Spleen (tissue), 13 donors: ENCODE measurements at places on chromosomes 4 and X.

DNA sequence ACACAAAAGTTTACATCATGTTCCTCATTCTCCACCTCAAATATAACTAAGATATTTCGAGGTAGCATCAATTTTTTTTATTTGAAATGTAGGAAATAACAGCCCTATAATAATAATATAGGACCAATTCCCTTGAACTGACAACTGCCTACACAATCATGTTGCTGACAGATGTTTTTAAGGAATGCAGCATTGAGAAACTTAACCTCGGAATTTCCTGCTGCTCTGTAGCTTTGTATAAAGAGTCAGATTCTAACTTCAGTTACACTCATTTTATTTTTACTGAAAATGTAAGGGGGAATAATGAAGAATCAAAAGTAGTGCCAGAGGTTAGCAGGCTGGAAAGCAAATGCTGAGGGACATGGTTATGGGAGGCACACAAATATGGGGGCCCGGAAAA lies 235.8 kb downstream of the RBMX2 start:
- DNase-seq = no peak

DNA sequence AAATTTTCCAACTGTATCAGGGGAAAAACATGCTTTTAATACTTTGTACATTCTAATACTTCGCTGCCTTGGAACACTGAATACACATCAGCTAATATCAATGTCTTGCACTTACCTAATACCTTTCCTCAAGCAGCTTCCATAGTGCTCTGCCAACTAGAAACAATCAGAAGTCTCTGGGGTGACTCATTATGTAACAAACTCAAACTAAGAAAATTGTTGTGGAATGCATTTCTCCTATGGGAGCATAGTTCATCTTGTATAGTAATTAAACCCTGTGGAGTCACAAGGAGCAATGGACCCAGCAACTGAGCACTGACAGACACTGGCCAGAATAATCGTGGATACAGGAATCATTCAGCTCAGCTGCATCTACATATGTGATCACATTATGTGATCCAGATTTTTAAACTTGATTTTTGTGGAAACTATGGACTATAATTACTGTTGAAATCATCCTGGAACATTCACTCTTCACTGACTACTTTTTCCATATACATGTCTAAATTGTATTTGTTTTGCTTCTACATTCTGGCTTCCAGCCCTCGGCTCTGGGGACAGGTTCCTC lies 496.9 kb downstream of the TMA16 start:
- no peak for DNase-seq

DNA sequence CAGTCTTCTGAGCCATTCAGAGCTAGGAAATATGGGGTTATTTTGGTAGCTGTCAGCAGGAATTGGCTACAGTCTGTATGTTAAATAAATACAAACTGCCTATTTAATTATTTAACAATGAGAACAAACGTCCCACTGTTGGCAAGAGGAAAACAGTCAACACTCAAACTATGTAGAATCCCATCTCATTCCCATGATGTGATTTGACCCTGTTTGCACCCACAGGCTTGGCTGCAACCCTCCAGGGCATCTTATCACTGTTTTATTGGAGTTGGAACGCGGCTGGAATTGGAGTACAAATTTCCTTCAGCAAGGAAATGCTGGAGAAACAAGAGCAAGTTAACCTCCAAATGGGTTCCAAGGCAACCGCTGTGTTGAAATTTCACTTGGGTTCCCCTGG lies 124.0 kb downstream of the KIT start:
- DNase-seq = no peak

GRCh38 chr4:22573198-22573597 lies 57.3 kb upstream of the ADGRA3 start:
- DNase-seq = no peak

DNA sequence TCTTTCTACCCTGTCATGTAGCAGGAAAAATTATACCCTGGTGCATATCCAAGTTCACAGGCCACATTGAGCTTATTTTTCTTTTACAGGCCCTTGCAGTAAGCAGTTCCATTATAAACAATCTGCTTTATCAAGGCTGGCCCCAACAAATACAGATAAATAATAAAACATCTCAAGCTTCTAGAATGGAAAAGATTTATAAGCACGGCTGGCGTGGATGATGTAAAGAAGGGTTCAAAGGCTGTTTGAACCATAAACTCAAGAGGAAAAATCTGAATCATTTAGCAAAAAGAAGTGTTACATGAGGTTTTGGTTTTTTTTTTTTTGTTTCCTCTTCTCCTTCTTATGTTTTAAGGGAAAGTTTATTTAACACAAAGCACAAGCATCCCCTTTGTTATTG lies 109.7 kb downstream of the UNC5C start:
- no peak for DNase-seq

- DNase-seq = no peak
Observed at GRCh38 chr4:70627620-70628019, 924 bp upstream of the ENAM start.

DNA sequence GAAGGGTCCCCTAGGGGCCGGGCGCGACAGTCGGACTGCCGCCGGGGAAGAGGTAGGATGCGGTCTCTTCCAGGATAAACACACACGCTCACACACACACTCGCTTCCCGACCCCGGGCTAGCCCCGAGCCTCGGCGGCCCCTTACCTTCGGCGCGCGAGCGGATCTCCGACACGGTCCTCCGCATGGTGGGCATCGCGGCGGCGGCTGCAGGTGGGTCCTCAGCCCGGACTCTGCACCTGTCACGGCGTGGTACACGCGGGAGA lies 294 bp downstream of the ATP8A1 start:
- no peak for DNase-seq

- no peak for DNase-seq
Observed at GRCh38 chr4:41325901-41326300, 69.2 kb downstream of the UCHL1 start.

DNA sequence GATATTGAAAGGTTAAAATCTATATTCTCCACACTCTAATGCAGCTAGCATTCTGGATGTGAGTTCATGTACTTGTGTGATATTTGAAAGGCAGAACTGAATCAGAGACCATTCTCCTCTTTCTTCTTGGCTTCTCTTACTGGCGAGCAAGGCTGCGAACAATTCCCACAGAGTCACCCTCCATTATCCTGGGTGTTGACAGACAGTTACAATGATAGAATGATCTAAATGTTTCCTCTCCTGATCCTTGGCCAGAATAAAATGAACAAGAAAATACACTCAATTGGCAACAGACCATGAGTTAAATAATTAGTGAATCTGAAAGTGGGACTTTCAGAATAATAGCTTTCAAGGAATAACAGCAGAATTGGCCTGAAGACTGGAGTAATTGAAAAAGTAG lies 342.8 kb downstream of the RAPGEF2 start:
- no peak for DNase-seq

- DNase-seq = no peak
Observed at GRCh38 chr4:158238575-158238974, 28.3 kb downstream of the TMEM144 start.

GRCh38 chrX:130575831-130576389 lies 174.1 kb downstream of the RBMX2 start:
- no peak for DNase-seq

- no peak for DNase-seq
Observed at GRCh38 chrX:73683236-73683859, 120.4 kb downstream of the CHIC1 start.

GRCh38 chrX:120753413-120754251 lies 122.0 kb downstream of the CT47B1 start:
- DNase-seq = no peak

- no peak for DNase-seq
Observed at GRCh38 chr4:153724606-153725005, 35.2 kb downstream of the RNF175 start.

DNA sequence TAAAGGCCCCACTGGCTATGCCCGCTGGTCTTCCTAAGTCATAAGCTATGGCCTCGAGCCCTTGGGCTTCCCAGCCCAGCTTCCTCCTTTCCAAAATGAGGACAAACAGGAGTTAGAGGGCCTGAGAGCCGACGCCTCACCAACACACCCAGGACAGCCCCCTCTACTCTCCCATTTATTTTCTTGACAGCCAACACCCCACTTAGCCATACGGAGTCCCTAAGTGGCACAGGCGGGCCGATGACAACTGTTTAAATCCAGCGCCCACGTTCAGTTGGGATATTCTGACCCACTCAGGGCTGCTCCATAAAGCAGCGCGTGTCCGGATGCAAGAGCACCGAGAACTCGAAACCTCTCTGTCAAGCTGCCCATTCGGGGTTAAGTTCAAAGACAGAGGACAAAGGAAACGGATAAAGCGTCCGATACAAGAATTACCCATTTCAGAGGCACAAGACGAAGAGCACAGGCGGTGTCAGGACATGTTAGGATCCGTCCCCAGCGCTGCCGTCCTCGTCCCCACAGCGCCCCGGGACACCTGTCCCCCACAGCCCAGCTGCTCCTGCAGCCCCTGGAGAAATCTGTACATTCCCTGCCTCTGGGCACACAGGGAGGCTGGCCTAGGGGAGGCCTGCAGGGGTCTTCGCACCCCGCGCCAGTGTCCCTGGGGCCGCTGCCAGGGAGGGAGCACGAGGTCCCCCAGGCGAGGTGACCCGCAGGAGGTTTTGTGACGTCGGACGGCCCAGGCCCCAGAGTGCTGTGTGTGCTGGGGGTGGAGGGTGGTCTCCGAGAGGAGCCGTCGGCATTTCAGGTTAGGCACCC lies 1.2 kb downstream of the PRKX start:
- DNase-seq = peak; percentile 89

- no peak for DNase-seq
Observed at GRCh38 chr4:6768539-6768905, 14.0 kb upstream of the KIAA0232 start.

DNA sequence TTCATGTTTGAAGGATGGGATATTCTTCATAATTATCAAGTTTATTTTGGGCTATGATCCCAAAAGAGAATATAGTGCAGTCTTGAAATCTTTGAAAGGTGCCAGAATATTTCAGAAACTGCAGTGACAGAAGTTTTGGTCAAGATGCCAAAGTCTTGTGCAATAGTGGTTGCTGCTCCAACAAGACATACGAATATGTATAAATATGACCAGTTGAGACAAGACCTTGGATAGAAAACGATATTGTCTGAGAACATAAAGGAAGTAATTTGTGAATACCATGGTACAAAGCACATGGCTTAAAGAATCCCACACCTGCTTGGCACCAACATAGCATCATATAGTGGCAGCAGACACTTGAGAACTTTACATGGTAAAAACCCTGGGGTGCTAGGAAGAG lies 48.6 kb upstream of the AMELX start:
- no peak for DNase-seq

DNA sequence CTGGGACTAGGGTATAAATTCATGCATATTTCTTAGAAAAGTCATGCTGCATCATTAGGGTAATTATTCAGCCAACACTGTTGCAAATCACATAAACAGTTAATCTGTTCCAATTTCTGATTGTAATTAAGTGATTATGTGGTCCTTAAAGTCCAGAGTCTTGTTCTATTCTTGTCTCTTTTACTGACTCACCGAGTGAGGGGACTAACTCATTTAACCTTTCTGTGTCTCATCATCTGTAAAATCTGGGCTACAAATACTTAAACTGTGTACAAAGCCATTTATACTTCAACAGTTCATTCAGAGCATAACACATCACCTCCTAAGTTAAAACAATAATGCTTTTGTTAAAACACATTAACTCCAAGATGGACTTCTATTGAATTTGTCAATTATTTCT lies 65.4 kb upstream of the KLHL13 start:
- DNase-seq = no peak

- DNase-seq = no peak
Observed at GRCh38 chrX:42616981-42617380, 161.0 kb downstream of the PPP1R2C start.

GRCh38 chr4:55321707-55322264 lies 24.3 kb upstream of the SRD5A3 start:
- no peak for DNase-seq

DNA sequence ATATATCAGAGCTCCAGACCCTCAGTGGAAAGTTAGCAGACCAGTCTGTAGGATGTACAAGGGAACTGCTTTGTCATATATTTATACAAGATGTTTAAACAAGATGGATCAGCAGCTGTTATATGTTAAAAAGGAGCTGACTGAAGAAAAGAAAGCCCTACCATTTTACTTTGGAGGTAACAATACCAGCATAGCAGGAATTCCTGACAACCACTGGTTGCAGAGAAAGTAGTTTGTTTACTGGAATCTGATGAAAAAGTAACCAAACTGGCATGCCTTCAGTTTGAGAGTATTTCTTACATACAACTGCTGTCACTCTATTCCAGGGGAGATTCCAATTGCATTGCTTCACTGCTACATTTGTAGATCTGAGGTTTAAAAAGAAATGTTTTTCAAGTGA lies 49.5 kb upstream of the GABRQ start:
- no peak for DNase-seq

DNA sequence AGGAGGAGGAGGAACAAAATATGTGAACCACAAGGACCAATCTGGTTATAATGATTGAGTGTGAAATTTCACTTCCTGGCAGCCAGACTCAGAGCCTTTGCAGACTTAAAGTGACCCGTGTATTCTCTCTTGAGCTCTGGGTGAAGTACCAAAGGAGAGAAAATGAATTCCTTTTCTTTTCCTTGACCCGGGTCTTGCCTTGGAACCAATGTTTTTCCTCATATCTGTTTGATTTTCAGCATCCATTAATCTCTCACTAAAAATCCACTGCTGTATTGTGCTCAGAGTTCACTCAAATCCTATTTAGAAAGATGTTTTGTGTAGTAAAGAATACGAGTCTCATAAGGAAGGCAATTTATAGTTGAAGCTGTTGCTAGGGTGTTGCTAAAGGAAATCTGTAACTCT lies 78.3 kb upstream of the C1QTNF7 start:
- DNase-seq = no peak

GRCh38 chr4:10226756-10227155 lies 110.2 kb upstream of the WDR1 start:
- no peak for DNase-seq

- DNase-seq = no peak
Observed at GRCh38 chr4:19924761-19925160, 326.9 kb upstream of the SLIT2 start.

DNA sequence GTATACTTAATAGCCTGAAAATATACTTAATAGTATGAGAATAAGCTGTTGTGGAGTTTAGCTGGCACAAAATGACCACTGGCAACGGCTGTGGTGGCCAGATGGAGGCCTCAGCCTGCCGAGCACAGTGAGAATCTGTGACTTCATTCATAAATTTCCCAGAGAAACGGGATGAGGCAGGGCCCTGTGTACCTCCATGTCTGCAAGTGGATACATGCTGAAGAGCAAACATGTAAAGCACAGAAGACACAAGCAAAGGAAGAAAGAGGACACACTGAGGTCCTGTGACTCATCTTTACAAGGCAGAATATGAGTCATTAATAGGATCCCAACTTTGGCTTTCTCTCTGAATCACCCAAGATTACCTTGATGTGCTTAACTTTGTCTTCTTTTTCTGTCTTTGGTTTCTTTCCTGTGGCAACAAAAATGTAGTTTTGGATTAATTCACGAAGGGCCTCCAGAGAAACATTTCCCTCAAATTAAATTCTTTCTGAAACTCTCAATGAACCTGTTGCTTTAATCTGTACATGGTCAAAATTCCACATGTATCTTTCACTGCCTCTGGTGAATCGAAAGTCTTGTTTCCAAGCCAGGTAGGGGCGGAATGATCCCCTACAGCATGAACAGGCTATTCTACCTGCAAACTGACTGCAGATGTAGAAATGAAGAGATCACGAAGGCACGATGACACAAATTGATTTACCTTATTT lies 56.4 kb downstream of the IRF2 start:
- no peak for DNase-seq
